ENCODE measurements at places on chromosomes 11 and 22.

DNA sequence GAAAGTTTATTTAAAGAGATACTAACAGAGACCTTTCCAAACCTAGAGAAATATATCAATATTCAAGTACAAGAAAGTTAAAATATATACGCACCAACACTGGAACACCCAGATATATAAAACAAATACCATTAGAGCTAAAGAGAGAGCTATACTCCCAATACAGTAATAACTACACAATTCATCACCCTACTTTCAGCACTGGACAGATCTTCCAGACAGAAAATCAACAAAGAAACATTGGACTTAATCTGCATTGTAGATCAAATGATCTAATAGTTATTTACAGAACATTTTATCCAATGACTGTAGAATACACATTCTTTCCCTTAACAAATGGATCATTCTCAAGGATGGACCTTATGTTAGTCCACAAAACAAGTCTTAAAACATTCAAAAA lies 311.9 kb downstream of the METTL15 start:
- H3K36me3 ChIP-seq = no peaks in the 10 kb centered on the region
- H3K4me3 ChIP-seq = no peak overlapping the region
- no peaks in the 10 kb centered on the region for H3K27me3 ChIP-seq
- H3K4me1 ChIP-seq = no peaks in the 10 kb centered on the region
- DNase-seq = no peak
- no peak overlapping the region for H3K27ac ChIP-seq

GRCh38 chr11:40187295-40187694 lies 1272.2 kb downstream of the LRRC4C start:
- H3K36me3 ChIP-seq = no peaks in the 10 kb centered on the region
- H3K27me3 ChIP-seq = no peaks in the 10 kb centered on the region
- DNase-seq = no peak
- no peak overlapping the region for H3K27ac ChIP-seq
- H3K4me1 ChIP-seq = no peaks in the 10 kb centered on the region

DNA sequence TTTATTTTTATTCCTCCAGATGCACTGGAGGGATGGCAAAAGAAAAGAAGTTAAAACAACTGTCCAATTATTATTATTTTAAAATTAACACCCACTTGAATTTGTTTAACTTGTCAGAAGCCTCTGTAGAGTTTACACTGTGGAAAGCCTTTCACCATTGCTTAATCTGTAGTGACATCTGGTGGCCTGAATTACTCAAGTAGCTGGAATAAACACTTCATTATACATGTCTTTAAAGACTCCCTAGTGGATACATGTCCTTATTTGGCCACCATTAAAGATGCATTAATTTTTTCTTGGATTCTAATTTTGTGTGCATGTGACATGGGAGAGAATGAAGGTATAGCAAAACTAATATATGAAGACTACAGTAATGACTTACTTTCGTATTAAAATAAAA lies 1496.5 kb downstream of the FAM181B start:
- H3K4me3 ChIP-seq = no peak overlapping the region
- no peaks in the 10 kb centered on the region for H3K4me1 ChIP-seq
- no peaks in the 10 kb centered on the region for H3K36me3 ChIP-seq
- H3K27ac ChIP-seq = no peak overlapping the region
- no peaks in the 10 kb centered on the region for H3K27me3 ChIP-seq

- no peak overlapping the region for H3K4me3 ChIP-seq
- H3K27ac ChIP-seq = no peak overlapping the region
- no peak for DNase-seq
- no peaks in the 10 kb centered on the region for H3K4me1 ChIP-seq
Observed at GRCh38 chr22:48004936-48005335, 1242.5 kb downstream of the TBC1D22A start.

DNA sequence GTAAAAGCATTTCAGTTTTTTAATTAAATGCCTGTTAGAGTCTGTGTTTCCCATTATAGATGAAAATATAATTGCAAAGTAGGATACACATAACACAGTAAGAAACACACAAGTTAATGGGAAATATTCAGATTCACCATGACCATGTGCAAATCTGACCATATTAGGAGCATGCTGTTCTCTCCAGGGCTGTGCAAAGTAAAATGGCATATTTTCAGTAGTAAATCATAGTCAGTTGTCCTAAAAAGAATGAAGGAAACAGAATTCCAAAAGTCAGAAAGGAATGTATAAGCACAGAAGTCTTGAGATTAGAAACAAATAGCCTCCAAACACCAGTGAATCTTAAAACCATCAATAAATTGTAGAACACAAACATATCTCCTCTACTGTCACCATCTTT lies 44.4 kb downstream of the CNTN5 start:
- H3K36me3 ChIP-seq = no peaks in the 10 kb centered on the region
- H3K4me3 ChIP-seq = no peak overlapping the region
- no peak for DNase-seq

- no peaks in the 10 kb centered on the region for H3K36me3 ChIP-seq
- no peak overlapping the region for H3K4me3 ChIP-seq
- H3K27me3 ChIP-seq = peaks cover 5% of the 10 kb centered on the region
- H3K4me1 ChIP-seq = no peaks in the 10 kb centered on the region
- no peak overlapping the region for H3K27ac ChIP-seq
Observed at GRCh38 chr11:17498475-17498874, 21.8 kb upstream of the ABCC8 start.

DNA sequence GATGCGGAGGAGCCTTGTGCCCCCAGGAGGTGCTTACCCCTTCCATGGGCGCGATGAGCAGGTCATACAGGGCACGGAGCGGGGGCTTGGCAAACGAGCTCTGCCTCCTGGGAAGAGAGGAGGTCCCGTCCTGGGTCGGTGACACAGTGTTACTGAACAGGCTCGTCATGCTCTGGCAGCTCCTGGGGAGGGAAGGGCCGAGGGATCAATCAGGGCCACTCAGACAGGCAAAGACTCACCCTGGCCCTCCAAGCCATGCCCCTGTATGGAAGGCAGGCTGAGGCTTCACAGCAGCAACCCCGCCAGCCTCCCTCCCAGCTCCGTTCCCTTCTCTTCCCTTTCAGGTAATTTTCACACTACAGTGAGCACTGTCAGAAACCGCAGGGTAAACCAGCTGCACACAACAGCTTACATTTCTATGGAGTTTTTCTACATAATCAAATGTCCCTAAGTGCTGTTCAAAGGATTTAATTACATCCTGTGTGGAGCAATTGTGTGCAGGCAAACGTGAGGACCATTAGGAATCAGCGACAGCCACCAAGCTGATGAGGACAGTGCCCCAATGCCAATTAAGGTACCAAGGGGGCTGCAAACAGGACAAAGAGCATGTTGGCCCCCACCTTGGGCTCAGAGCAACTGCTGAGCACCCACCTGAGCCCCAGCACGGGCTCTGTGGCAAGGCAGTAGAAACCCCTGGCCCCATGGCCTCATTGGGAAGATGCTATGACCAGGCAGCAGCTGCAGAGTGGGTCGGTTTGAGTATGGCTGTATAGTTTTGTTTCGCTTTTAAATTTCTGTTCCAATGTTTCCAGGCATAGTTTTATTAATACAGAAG lies 95.4 kb upstream of the PITPNB start:
- H3K4me1 ChIP-seq = peaks cover 12% of the 10 kb centered on the region
- H3K27me3 ChIP-seq = no peaks in the 10 kb centered on the region
- H3K4me3 ChIP-seq = no peak overlapping the region
- DNase-seq = no peak

- H3K27me3 ChIP-seq = no peaks in the 10 kb centered on the region
- no peaks in the 10 kb centered on the region for H3K36me3 ChIP-seq
- DNase-seq = no peak
- no peaks in the 10 kb centered on the region for H3K4me1 ChIP-seq
Observed at GRCh38 chr11:95991545-95991944, 67.6 kb upstream of the MTMR2 start.

GRCh38 chr11:88680806-88681205 lies 343.3 kb upstream of the CTSC start:
- no peak for DNase-seq
- H3K36me3 ChIP-seq = no peaks in the 10 kb centered on the region
- H3K27me3 ChIP-seq = no peaks in the 10 kb centered on the region
- H3K27ac ChIP-seq = no peak overlapping the region
- no peak overlapping the region for H3K4me3 ChIP-seq

DNA sequence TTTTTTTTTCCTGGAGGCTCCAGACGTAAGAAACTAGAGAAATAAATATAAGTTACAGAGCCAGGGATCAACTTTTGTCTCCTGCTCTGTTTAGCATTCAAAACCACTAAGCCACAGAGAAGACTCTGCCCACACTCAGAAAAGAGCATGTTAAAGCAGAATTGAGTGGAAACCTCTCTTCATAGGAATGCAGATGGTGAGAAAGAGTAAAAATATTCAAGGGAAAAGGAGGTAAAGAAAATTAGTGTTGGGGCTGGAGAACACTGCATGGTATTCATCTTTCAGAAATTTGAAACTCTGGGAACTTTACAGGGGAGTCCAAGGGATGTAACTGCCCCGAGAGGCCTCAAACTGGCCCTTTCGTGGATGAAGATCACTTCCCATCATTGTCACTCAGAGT lies 65.1 kb downstream of the CLMP start:
- H3K27me3 ChIP-seq = no peaks in the 10 kb centered on the region
- no peak overlapping the region for H3K4me3 ChIP-seq
- peak overlapping the region; percentile 48 for H3K27ac ChIP-seq
- no peak for DNase-seq
- H3K4me1 ChIP-seq = no peaks in the 10 kb centered on the region

- no peak overlapping the region for H3K4me3 ChIP-seq
- no peak for DNase-seq
- no peaks in the 10 kb centered on the region for H3K36me3 ChIP-seq
- H3K4me1 ChIP-seq = peaks cover 36% of the 10 kb centered on the region
Observed at GRCh38 chr11:95922099-95922498, 1.8 kb downstream of the MTMR2 start.

GRCh38 chr11:22668005-22668796 lies 1.8 kb downstream of the GAS2 start:
- no peaks in the 10 kb centered on the region for H3K36me3 ChIP-seq
- no peak for DNase-seq
- H3K27ac ChIP-seq = no peak overlapping the region
- H3K4me3 ChIP-seq = no peak overlapping the region
- no peaks in the 10 kb centered on the region for H3K27me3 ChIP-seq

DNA sequence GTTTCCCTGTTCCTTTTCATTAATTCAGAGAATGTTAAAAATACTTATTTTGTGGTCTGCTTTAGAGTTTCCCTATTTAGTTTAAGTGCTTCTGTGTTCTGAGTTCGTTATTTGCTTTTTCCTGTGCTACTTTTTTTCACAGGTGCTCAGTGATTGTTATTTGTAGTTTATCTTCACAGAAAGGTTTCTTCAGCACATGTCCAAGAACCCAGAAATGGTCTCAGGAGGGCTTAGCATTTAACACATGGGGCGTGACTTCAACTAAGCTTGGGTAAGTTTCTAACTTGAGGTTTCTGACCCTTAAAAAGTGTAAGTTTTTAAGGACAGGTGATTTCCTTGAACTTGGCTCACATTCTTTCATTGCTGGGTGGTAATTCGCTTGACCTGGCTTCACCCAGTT lies 157.3 kb downstream of the AASDHPPT start:
- no peak for DNase-seq
- no peaks in the 10 kb centered on the region for H3K27me3 ChIP-seq
- no peaks in the 10 kb centered on the region for H3K4me1 ChIP-seq
- H3K4me3 ChIP-seq = no peak overlapping the region

DNA sequence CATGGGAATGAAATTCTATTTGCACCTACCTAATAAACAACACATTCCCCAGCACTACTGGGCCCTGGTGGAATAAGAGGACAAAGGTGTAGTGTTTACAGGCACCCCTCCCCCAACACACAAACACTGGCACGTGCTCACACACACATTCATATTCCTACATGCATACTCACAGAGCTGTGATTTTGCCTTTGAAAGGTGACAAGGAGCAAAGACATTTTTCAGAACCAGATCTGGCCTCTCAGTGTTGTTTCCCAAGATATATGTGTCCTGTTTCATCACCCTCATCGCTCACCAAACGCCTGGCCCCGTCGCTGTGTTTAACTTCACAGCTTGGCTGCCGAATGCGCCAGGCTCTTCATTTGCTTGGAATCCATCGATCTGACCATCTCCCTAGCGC lies 292.6 kb downstream of the NTM start:
- H3K36me3 ChIP-seq = no peaks in the 10 kb centered on the region
- H3K4me1 ChIP-seq = no peaks in the 10 kb centered on the region
- DNase-seq = no peak
- H3K4me3 ChIP-seq = no peak overlapping the region
- H3K27me3 ChIP-seq = no peaks in the 10 kb centered on the region

GRCh38 chr22:45994491-45995404 lies 17.8 kb upstream of the WNT7B start:
- H3K27me3 ChIP-seq = no peaks in the 10 kb centered on the region
- no peak overlapping the region for H3K4me3 ChIP-seq
- H3K4me1 ChIP-seq = peaks cover 49% of the 10 kb centered on the region
- DNase-seq = peak; percentile 84
- no peak overlapping the region for H3K27ac ChIP-seq

DNA sequence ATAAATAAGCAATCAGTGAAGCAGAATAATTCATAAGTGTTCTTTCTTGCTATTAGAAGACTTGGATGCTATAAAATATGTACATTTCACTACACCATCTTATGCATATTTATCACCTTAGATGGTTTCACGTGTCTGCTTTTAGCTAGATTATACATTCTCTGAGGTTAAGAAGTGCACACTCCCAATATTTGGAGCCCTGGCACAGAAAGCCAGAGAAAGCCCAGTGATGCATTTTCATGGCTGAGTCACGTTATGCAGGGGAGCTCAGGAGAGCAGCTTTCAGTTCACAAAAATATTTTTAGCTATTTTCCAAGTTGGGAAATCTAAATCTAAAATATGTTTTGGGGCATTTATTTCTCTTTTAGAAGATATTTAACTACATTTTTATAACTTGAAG lies 5.1 kb upstream of the TP53AIP1 start:
- H3K27ac ChIP-seq = no peak overlapping the region
- no peak for DNase-seq
- H3K27me3 ChIP-seq = no peaks in the 10 kb centered on the region
- H3K4me3 ChIP-seq = no peak overlapping the region
- no peaks in the 10 kb centered on the region for H3K4me1 ChIP-seq

- peak overlapping the region; percentile 85 for H3K27ac ChIP-seq
- no peaks in the 10 kb centered on the region for H3K27me3 ChIP-seq
- H3K4me3 ChIP-seq = peak overlapping the region; percentile 90
Observed at GRCh38 chr22:20319041-20319744, 667 bp downstream of the DGCR6L start.

GRCh38 chr22:48855593-48856307 lies 971.9 kb downstream of the BRD1 start:
- H3K4me3 ChIP-seq = no peak overlapping the region
- no peak for DNase-seq
- no peaks in the 10 kb centered on the region for H3K4me1 ChIP-seq
- no peaks in the 10 kb centered on the region for H3K36me3 ChIP-seq

- DNase-seq = peak; percentile 24
- H3K27me3 ChIP-seq = no peaks in the 10 kb centered on the region
- H3K4me1 ChIP-seq = peaks cover 18% of the 10 kb centered on the region
- no peak overlapping the region for H3K4me3 ChIP-seq
Observed at GRCh38 chr11:83528877-83529276, 242.7 kb upstream of the CCDC90B start.

- DNase-seq = no peak
- H3K4me3 ChIP-seq = no peak overlapping the region
- no peaks in the 10 kb centered on the region for H3K27me3 ChIP-seq
- H3K36me3 ChIP-seq = no peaks in the 10 kb centered on the region
- H3K27ac ChIP-seq = no peak overlapping the region
Observed at GRCh38 chr11:117058761-117059261, 39.4 kb downstream of the SIK3 start.
